ENCODE measurements at places on chromosomes 2 and 18. TPM values are rescaled to one million over a fixed set of nuclear protein-coding genes. Genes with fewer than 3 reads are reported as not detected.

The LRP2 gene
- total RNA-seq, result not detected

The LONRF2 gene
- 4.8 TPM for total RNA-seq

The PLB1 gene
- total RNA-seq, result 3.0 TPM

The ALKAL2 gene
- 0.96 TPM for total RNA-seq

The BOLL gene
- total RNA-seq, result not detected

The CHRND gene
- not detected for total RNA-seq

The MEIS1 gene
- total RNA-seq, result 30.7 TPM

The HS6ST1 gene
- total RNA-seq, result 21.9 TPM

The SERPINB3 gene
- total RNA-seq, result not detected

The ASIC4 gene
- total RNA-seq, result not detected

GRCh38 chr2:129499747-129500146 is 479.7 kb upstream of the RAB6C start:
- DNase-seq, result no peak

DNA sequence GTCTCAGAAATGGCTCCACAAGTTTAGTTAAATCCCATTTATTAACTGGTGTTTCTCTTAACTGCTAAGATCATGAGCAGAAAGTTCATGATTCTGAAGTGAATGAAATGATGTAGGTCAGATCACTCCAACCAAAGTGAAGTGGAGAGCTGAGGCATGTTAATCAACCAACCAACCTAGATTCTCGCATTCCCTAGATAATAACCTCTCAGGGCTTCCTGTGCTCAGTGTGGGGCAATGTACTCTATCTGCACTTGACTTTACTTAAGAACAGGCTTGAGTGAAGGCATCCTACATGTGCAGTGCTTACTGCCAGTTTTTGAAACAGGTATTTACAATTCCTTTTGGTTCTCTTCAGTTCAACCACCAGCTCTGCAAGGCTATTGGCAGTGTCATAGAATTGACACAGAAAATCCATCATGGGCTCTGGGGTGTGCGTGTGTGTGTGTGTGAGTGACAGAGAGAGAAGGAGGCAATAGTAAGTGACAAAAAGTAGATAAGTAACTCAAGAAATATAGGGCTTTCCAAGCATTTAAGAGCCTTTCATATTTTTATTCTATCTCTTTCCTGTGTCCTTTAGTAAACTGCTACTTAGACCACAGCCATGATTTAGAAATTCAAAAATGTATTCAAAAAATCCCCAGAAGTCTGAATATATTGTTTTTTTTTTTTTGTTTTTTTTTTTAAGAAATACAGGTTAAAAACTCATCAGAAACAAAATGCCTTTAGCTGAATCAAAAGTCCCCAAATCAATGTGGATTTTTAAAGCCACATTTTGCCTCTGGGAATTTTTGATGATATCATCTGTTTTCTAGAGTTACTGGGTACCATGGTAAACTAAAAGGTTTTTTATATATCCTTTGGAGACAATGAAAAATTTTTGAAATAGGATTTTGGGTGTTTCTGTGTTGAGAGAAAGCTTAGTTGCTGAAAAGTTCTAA is 28.6 kb downstream of the DOCK10 start:
- DNase-seq, result no peak

GRCh38 chr2:85445316-85446295 is 27.1 kb downstream of the SH2D6 start:
- DNase-seq, result no peak

GRCh38 chr2:48233005-48233404 is 296.9 kb upstream of the STON1 start:
- DNase-seq, result no peak

- DNase-seq, result no peak
Observed at GRCh38 chr2:56177420-56178220, 6.2 kb upstream of the CCDC85A start.

GRCh38 chr2:231932985-231933915 is 7.1 kb upstream of the NPPC start:
- no peak for DNase-seq

- DNase-seq, result no peak
Observed at GRCh38 chr2:100903534-100904258, 83.8 kb downstream of the NPAS2 start.

- no peak for DNase-seq
Observed at GRCh38 chr2:172893671-172894070, 158.0 kb downstream of the RAPGEF4 start.

DNA sequence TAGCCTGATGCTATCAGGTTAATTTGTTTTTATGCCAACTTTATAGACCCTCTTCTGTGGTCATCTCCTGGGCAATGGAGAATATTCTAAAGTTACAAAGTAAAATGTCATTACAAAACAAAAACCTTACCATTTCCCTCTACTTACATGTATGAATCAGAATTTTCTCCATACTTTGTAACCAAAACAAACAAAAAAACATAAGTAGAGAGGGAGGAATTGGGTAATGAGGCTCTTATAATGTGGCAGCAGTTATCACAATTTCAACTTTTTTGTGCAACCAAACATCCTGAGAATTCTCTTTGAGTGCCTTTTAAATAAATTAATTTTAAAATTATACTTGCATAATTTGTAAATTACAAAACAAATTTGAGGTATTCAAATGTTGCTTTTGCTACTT is 332.8 kb downstream of the TXNL1 start:
- no peak for DNase-seq

DNA sequence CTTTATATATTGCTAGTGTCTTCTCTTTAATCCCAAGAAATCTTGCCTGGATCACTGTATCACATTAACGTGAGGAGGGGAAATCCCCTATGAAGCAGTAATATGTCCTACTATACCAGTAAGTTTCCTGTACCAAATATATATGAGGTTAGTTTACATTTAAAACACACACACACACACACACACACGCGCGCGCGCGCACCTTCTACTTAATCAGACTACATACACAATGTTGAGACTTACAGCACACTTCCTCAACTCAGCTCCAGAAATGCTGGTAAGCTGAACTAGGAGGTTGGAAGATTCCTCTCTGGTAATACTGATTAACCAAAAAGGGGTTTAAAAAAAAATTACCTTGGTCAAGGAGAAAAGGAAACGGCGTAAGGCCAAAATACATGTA is 49.3 kb downstream of the USP34 start:
- no peak for DNase-seq

DNA sequence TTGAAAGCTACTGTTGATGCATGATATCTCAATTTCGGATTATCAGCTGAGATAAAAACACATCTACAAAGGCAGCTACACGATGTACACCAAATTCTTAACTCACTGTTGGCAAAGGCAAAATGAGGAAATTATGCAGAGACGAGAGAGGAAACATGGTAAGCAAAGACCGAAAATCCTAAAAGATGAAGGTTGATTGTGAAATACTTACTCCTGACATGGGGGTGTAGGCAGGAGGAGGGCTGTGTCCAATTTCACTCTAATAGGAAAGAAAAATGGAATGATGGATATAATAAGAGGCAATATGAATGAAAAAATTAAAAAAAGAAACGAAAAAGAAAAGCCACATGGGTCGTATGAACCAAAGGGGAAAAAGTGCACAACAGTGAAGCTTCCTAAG is 831.3 kb downstream of the CPS1 start:
- DNase-seq, result no peak

GRCh38 chr2:46493241-46493970 is 14.0 kb downstream of the TMEM247 start:
- no peak for DNase-seq

GRCh38 chr2:10722252-10722825 is 909 bp downstream of the ATP6V1C2 start:
- DNase-seq, result no peak

DNA sequence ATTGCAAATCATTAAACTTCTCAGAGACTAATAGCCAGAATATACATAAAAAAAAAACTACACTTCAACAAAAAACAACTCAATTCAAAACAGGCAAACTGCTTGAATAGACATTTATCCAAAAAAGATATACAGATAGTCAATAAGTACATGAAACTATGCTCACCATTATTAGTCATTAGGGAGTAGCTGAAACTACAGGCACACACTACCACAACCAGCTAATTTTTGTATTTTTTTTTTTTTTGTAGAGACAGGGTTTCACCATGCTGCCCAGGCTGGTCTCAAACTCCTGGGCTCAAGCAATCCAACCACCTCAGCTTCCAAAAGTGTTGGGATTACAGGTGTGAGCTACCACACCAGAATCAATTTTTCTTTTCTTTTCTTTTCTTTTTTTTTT is 16.9 kb downstream of the RPRD1A start:
- no peak for DNase-seq

DNA sequence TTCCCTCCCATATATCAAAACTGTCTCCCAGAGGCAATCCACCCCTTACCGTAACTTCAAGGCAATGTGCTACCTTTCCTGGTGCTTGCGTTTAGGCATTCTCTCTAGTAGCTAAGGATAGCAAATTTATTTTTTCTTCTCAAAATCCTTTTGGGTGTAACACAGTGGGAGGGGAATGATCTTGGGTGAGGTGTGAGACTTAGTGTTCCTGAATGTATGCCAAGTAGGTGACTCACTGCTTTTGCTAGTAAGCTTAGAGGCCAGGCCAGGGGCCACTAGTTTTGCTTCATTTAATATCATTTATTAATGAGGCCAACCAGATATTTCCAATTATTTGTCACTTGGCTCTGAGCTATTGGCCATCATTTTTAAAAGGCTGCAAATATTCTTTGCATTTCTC is 135.5 kb downstream of the NAPG start:
- DNase-seq, result no peak

GRCh38 chr2:181352158-181352557 is 105.0 kb upstream of the ITGA4 start:
- DNase-seq, result no peak

GRCh38 chr2:74763962-74764428 is 69.9 kb upstream of the HK2 start:
- no peak for DNase-seq

GRCh38 chr18:48391868-48392267 is 17.3 kb downstream of the ZBTB7C start:
- DNase-seq, result no peak

DNA sequence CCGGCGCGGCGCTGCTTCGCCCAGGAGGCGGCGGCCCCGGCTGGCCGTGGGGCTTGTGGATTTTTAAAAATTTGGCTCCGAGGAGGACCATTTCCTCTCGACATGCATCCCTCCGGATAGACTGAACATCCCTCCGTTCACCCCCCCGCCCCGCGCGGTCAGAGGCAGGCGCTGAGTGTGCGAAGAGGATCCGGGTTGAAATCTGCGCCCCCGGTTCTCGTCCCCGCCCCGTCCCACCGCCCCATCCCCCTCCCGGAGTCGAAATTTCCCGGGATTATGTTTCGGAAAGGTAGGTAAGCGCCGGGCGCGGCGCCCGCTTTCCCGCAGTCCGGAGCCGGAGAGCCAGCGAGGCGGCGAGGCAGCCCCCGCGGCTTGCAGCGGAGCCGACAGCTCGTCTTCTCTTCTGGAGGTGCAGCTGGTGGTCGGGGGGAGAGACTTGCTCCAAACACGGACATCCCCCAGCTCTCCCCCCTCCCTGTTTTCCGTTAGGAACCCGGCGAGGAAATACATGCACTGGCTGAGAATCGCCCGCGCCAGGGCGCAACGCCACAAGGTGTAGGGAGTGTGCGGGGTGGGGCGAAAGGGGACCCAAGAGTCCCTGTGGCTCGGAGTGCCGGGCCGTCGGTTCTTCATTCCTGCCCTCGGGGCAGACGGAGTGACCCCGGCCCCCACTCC is at the start of gene PRKCE:
TSS of gene PRKCE (plus strand) at position 261 of the 675 bp plus-strand sequence.
- DNase-seq, result peak; percentile 68

- DNase-seq, result no peak
Observed at GRCh38 chr2:60091266-60091665, 462.2 kb downstream of the BCL11A start.

DNA sequence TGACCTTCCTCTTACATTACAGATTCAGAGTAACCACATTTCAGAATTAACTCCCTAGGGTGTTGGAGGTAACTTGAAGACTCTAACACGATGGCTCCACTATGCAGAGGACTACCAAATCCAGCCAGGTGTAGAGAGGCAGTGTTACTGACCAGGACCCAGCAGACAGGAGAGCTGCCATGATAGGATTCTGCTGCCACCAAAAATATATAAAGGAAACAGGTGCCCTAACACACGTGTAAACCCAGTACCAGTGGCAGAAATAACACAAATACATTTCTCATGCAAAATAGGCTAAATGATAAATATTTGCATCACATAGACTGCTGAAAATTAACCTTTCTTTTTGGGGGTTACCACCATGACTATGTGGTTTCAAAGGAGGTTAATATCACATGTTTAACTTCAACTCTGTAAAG is 7.0 kb downstream of the ZBTB14 start:
- DNase-seq, result no peak

DNA sequence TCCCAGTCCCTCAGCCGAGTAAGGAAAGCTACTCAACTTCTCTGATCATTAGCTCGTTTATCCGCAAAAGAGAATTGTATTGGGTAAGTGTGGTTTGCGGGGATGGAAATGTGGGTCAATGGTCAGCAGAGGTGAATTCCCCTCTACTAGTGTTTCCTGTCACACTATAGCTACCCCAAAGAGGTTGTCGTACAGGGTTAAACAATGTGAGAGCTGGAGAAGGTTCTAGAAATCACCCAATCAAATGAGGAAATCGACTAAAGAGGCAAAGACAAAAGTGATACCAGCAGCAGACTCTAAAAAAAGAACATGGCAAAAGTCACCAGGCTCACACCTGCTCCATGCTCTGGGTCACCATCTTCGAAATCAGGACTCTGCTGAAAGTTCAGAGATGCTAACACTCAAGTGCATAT is 144.7 kb upstream of the ITGA4 start:
- peak; percentile 21 for DNase-seq

GRCh38 chr2:224086226-224086914 is 47.3 kb upstream of the SERPINE2 start:
- DNase-seq, result no peak

- DNase-seq, result no peak
Observed at GRCh38 chr2:228433721-228434120, 252.2 kb upstream of the SPHKAP start.

DNA sequence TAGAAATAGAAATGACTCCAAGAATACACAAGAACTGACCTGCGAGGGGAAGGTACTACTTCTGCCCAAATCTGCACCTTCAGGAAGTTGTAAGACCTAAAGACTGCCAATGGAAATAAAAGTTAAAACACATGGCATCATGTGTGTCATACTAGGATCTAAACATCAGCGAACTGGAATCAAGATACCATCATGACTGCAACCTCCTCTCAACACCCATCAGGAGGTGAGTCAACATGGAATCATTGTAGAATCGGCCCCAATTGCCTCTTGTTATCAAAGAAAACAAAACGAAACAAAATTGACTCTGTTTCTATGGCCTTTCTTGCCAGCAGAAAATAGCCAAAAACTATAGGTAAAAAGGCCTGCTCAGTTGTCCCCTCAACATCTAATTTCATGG is 15.1 kb downstream of the RDH14 start:
- no peak for DNase-seq
